ENCODE measurements at places on chromosomes 12 and 14. TPM values are rescaled to one million over a fixed set of nuclear protein-coding genes. Genes with fewer than 3 reads are reported as not detected.

GRCh38 chr14:46057799-46058198 is 593.8 kb downstream of the RPL10L start:
- H3K4me3 ChIP-seq, result no peak overlapping the region
- H3K27me3 ChIP-seq, result no peaks in the 10 kb centered on the region
- no peaks in the 10 kb centered on the region for H3K4me1 ChIP-seq
- no peak overlapping the region for H3K27ac ChIP-seq

DNA sequence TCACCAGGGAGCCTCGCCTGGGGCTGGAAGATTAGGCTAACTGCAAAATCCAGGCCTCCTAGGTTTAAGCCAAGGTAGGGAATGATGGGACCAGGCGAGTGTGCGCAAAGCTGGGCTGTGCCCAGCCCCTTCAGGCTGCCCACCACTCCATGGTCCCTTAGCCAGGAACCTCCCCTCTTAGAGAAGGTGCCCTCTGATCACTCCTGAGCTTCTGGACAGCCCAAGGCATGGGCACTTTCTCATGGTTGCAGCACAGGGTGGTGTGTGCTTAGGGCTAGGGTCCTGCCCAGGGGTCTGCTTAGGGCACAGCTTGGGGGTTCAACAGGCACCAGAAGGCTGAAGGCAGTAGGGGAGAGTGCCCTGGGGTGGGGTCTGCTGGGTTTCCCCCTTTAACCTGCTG is 69.0 kb downstream of the PRIMA1 start:
- no peak overlapping the region for H3K4me3 ChIP-seq
- H3K4me1 ChIP-seq, result peaks cover 9% of the 10 kb centered on the region
- peaks cover 5% of the 10 kb centered on the region for H3K36me3 ChIP-seq
- H3K27me3 ChIP-seq, result peaks cover 15% of the 10 kb centered on the region

DNA sequence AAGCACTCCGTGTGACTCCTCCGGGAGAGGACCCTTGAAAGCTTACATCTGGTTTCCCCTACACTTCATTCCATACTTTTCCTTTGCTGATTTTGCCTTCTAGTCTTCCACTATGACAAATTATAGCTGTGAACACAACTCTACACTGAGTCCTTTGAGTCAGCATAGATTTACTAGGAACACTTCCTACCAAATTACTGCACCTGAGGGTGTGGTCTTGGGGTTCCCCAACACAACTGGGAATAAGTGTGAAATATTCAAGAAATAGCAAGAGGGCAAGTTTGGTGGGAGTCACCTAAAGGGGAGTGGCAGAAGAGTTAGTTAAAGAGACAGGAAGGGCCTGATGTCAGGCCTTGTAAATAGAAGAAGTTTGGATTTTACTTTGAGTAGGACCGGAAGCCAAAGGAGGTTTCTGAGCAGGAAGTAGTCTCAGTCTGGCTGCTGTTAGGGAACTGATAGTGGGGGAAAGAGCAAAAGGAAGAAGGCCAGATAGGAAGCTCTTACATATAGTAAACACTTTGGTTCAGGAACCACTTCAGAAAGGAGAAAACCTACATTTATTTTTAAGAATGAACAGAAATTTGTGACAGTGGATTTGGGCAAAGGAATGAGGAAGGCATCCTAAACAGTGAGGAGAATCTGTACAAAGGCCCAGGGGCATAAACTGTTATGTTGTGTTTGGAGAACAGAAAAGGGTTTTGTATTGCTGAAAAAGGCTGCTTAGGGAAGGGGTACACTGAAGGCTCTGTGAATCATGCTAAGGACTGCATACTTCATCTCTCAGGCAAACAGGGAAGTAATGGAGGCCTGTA is 14.2 kb downstream of the SEL1L start:
- peaks cover 9% of the 10 kb centered on the region for H3K36me3 ChIP-seq
- no peaks in the 10 kb centered on the region for H3K27me3 ChIP-seq
- H3K4me3 ChIP-seq, result no peak overlapping the region
- no peak overlapping the region for H3K27ac ChIP-seq
- H3K4me1 ChIP-seq, result no peaks in the 10 kb centered on the region

DNA sequence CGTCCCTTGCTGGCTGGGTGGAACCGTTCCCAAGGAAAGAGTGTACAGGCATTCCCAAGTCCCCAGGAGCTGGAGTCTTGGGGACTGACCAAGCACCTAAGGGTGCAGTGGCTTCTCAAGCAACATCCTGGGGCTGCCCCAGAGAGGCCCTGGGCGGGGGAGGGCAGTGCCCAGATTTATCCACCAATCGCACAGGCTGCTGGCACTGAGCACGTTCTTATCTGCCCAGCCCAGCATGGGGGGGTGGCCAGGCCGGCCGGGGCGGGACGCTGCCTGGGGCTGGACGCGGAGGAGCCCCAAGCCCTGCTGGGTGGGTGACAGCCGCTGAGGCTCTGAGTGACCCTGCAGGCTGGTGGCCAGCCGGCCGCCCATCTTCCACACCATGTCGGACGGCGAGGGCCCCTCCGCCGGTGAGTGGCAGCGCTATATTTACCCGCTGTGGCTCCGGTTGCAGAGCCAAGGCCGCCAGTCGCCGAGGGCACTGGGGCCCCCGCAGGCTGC is 53.4 kb downstream of the CYP46A1 start:
- H3K4me1 ChIP-seq, result peaks cover 1% of the 10 kb centered on the region
- DNase-seq, result no peak
- peaks cover 14% of the 10 kb centered on the region for H3K27me3 ChIP-seq
- no peak overlapping the region for H3K4me3 ChIP-seq
- H3K27ac ChIP-seq, result no peak overlapping the region
- no peaks in the 10 kb centered on the region for H3K36me3 ChIP-seq

- H3K36me3 ChIP-seq, result no peaks in the 10 kb centered on the region
- peaks cover 2% of the 10 kb centered on the region for H3K27me3 ChIP-seq
- no peak overlapping the region for H3K27ac ChIP-seq
- no peak for DNase-seq
- H3K4me1 ChIP-seq, result no peaks in the 10 kb centered on the region
- H3K4me3 ChIP-seq, result no peak overlapping the region
Measured at GRCh38 chr12:96044943-96045290, 9.5 kb upstream of the LTA4H start.

DNA sequence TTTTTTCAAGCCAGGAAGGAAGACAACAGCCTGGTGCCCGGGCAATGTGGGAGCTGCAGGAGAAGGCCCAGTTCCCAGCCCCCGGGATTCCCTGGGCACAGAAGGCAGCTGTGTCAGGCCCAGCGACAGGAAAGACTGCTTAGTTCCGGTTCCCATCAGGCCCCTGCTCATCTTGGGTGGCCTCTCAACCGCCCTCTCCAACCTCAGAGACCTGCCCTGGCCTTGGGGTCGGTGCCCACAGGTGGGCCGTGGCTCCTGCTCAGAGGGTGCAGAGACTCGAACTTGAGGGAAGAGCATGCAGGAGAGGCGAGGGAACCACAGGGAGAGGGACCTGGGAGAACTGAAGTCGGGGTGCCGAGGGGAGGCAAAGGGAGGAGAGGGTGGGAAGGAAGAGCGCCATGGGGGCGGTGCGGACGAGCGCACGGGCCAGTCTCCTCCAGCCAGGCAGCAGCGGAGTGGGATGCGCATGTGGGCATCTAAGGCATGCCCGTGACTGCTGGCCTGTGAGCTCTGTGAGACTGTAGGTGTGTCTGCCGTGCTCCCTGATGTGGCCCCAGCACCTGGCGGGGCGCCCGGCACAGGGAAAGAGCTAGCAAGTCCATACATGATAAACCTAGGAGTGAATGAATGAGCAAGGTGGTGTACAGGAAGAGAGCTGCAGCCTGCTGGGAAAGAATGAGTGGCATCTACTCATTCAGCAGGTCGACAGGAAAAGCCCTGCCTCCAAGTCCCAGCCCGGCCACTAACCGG is 42.7 kb downstream of the SSH1 start:
- no peak overlapping the region for H3K4me3 ChIP-seq
- H3K27me3 ChIP-seq, result peaks cover 1% of the 10 kb centered on the region
- DNase-seq, result no peak
- peaks cover 8% of the 10 kb centered on the region for H3K36me3 ChIP-seq
- no peak overlapping the region for H3K27ac ChIP-seq

The OR6C74 gene
- not detected for total RNA-seq

The HCAR1 gene
- total RNA-seq, result not detected

The FZD10 gene
- not detected for total RNA-seq
